ENCODE measurements at places on chromosomes 3 and 15.

DNA sequence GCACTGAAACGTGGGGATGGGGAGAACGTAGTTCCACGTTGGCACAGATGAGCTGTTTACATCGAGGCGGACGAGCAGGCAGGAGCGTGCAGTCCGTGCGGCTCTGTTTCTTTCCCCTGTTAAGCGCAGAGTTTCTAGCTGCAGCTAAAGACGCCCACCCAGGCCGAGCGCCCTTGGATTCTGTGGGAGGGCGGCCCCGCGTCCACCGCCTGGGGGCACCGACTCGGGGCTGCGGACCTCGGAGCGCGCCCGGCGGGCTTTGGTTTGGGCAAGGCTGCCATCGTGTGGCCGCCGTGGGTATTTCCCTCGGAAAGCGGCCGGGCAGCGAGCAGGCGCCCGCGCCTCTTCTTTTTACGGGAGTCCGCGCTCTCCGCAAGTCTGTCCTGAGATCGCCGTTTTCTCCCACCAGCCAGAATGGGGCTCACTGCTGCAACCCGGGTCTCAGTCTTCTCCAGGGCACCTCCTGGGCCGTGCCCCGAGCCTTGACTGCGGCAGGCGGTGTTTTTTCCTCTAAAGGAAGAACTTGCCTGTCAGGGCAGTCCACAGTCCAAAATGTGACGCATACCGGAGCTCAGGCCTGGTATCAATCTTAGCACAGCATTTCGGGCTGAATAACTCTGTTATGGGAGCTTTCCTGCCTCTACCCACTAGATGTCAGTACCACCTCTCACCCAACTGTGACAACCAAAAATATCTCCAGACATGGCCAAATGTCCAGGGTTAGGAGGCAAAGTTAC, 219.9 kb upstream of the IGF1R start:
- no peaks in the 10 kb centered on the region for H3K27me3 ChIP-seq
- no peaks in the 10 kb centered on the region for H3K4me1 ChIP-seq
- no peak overlapping the region for H3K27ac ChIP-seq
- DNase-seq = peak; percentile 76

GRCh38 chr3:9696480-9697220, 7.0 kb upstream of the CPNE9 start:
- no peak for DNase-seq
- H3K27ac ChIP-seq = no peak overlapping the region
- H3K4me3 ChIP-seq = no peak overlapping the region
- no peaks in the 10 kb centered on the region for H3K4me1 ChIP-seq

GRCh38 chr3:98945101-98945524, 43.6 kb upstream of the DCBLD2 start:
- DNase-seq = no peak
- H3K27ac ChIP-seq = no peak overlapping the region
- no peaks in the 10 kb centered on the region for H3K36me3 ChIP-seq
- H3K4me3 ChIP-seq = no peak overlapping the region

- no peaks in the 10 kb centered on the region for H3K36me3 ChIP-seq
Measured at GRCh38 chr3:17672506-17672905, 69.9 kb downstream of the TBC1D5 start.

DNA sequence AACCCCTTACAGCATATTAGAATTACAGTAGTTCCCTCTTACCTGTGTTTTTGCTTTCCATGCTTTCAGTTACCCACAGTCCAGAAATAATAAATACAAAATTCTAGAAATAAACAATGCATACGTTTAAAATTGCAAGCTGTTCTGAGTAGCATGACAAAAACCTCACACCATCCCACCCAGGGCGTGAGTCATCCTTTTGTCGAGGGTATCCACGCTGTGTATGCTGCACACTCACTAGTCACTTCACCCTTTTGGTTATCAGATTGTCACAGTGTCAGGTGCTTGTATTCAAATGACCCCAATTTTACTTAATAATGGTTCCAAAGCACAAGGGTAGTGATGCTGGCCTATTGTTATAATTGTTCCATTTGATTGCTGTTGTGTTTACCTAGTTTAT, 72.5 kb upstream of the P3H2 start:
- H3K4me1 ChIP-seq = no peaks in the 10 kb centered on the region
- H3K36me3 ChIP-seq = no peaks in the 10 kb centered on the region
- H3K4me3 ChIP-seq = no peak overlapping the region
- H3K27ac ChIP-seq = no peak overlapping the region

DNA sequence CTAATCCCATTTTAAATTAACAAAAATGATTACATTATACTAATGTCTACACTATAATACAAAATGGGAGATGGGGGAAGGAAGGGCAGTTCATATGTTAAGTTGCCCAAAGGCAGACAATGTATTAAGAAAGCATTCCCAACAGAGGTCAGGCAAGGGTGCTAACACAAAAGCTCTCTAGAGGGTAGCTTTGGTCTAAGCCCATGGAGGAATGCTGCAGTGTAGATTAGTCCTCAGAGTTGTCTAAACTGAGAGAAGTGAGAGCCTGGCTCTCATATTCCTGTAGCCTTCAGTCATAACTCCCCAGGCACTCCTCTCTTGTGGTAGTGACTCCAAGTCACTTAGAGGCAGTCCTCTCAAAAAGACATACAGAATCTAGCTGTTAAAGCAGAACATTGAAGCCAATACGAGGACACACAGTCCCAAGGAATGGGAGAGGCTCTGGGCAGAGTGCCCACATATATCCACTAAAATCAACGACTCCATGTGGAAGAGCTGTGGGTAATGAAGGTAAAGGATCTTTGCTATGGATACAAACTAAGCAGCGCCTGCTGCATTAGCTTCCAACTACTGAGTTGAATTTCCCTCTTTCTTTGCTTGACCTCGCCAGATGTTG, 14.5 kb downstream of the NEK10 start:
- no peak for DNase-seq
- no peaks in the 10 kb centered on the region for H3K4me1 ChIP-seq
- no peak overlapping the region for H3K4me3 ChIP-seq

GRCh38 chr15:101092156-101092866, 159.5 kb downstream of the CHSY1 start:
- H3K27ac ChIP-seq = no peak overlapping the region
- H3K4me3 ChIP-seq = no peak overlapping the region

- H3K27me3 ChIP-seq = no peaks in the 10 kb centered on the region
- no peaks in the 10 kb centered on the region for H3K36me3 ChIP-seq
- no peak overlapping the region for H3K27ac ChIP-seq
- no peak for DNase-seq
Measured at GRCh38 chr3:31592764-31593163, 60.0 kb downstream of the STT3B start.

DNA sequence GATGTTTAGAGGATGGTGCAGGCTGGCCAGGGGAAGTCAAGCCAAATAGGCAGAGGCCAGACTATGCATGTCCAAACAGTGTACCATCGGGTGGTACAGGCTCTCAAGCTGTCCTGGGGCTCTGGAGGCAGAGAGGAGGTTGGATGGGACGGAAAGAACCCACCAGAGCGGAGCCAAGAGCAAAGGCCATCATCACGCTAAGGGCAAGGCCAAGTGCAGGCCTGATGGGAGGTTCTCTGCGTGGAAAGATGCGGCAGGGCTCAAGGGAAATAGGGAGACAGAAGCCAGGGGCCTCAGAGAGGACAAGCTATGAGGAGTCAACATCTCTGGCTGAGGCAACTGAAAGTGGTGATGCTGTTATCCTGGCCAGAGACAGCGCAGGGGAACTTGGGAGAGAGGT, 102.7 kb downstream of the ASB7 start:
- no peaks in the 10 kb centered on the region for H3K4me1 ChIP-seq
- no peak overlapping the region for H3K4me3 ChIP-seq
- peaks cover 2% of the 10 kb centered on the region for H3K36me3 ChIP-seq
- no peaks in the 10 kb centered on the region for H3K27me3 ChIP-seq
- no peak overlapping the region for H3K27ac ChIP-seq

DNA sequence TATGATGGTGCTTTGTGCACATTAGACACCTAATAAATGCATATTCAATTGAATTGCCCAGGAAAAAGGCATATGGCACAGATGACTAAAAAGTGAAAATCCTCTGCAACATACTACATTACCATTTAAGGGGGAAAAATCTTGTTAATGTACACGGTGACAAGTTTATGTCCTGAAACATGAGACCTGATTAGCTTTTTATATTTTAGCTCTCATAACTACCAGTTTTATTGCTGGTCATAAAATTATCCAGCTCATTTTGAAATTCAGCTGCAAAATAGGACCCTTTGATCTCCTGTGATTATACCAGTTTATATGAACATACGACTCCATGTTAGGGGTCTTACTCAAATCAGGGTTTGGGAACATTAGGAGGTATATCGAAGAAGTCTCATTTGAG, 684.6 kb upstream of the CCDC54 start:
- H3K4me3 ChIP-seq = no peak overlapping the region
- H3K4me1 ChIP-seq = no peaks in the 10 kb centered on the region
- no peak for DNase-seq
- no peaks in the 10 kb centered on the region for H3K36me3 ChIP-seq
- no peak overlapping the region for H3K27ac ChIP-seq
- no peaks in the 10 kb centered on the region for H3K27me3 ChIP-seq

- H3K27ac ChIP-seq = no peak overlapping the region
- H3K27me3 ChIP-seq = no peaks in the 10 kb centered on the region
- no peaks in the 10 kb centered on the region for H3K36me3 ChIP-seq
- H3K4me3 ChIP-seq = no peak overlapping the region
- DNase-seq = no peak
Measured at GRCh38 chr3:48795997-48796732, 51.5 kb downstream of the PRKAR2A start.

GRCh38 chr15:93819826-93820225, 411.5 kb upstream of the MCTP2 start:
- DNase-seq = no peak
- H3K4me3 ChIP-seq = no peak overlapping the region
- H3K27me3 ChIP-seq = no peaks in the 10 kb centered on the region
- H3K27ac ChIP-seq = no peak overlapping the region
- H3K36me3 ChIP-seq = no peaks in the 10 kb centered on the region

GRCh38 chr15:71282076-71282475, 166.8 kb downstream of the THSD4 start:
- H3K27ac ChIP-seq = peak overlapping the region; percentile 95
- peaks cover 14% of the 10 kb centered on the region for H3K4me1 ChIP-seq
- no peak overlapping the region for H3K4me3 ChIP-seq
- H3K27me3 ChIP-seq = no peaks in the 10 kb centered on the region

GRCh38 chr15:98177966-98178592, 217.6 kb downstream of the ARRDC4 start:
- H3K36me3 ChIP-seq = no peaks in the 10 kb centered on the region
- H3K4me1 ChIP-seq = no peaks in the 10 kb centered on the region
- no peak overlapping the region for H3K4me3 ChIP-seq
- no peak for DNase-seq
- H3K27ac ChIP-seq = no peak overlapping the region

- peak overlapping the region; percentile 54 for H3K27ac ChIP-seq
- H3K27me3 ChIP-seq = no peaks in the 10 kb centered on the region
- no peaks in the 10 kb centered on the region for H3K36me3 ChIP-seq
Measured at GRCh38 chr3:40057786-40058185, 248.4 kb downstream of the MYRIP start.

GRCh38 chr15:35186346-35186745, 101.3 kb upstream of the NANOGP8 start:
- no peak overlapping the region for H3K27ac ChIP-seq
- DNase-seq = no peak
- no peak overlapping the region for H3K4me3 ChIP-seq
- H3K4me1 ChIP-seq = no peaks in the 10 kb centered on the region
- no peaks in the 10 kb centered on the region for H3K27me3 ChIP-seq
- no peaks in the 10 kb centered on the region for H3K36me3 ChIP-seq

DNA sequence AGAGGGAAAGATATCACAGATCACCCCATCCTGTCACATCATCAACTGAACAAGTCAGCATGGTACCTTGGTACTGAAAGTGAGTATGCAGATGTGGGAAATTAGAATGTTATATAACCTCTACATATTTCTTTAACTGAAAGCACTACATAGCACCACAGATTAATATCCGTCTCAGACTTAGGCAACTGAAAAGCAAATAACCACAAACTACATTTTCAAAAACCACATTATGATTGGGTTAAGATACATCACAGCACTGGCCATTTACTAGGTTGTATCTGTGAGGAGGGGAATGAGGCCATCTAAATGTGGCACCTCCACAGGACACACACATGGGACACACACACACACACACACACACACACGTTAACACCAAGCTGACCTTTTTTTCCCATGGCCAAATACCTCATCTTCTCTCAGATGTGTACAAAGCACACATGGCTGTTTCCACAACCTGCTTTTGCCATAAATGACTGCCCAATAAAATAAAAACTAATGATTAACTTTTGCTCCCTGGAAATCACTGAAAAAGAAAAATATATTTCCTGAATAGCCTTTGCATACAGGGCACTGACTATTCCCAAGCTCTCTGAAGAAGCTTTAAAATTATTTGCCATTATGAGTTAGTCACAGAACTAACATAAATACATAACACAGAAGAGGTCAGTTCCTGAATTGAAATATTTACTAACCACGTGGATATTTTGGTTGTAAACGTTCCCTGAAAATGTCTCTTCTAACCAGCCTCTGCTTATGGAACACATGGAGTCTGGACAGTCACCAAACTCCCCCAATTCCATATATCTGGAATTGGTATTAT, 60.1 kb downstream of the SUMF1 start:
- no peak for DNase-seq
- no peak overlapping the region for H3K4me3 ChIP-seq
- H3K4me1 ChIP-seq = peaks cover 2% of the 10 kb centered on the region
- H3K27ac ChIP-seq = no peak overlapping the region
- no peaks in the 10 kb centered on the region for H3K27me3 ChIP-seq

DNA sequence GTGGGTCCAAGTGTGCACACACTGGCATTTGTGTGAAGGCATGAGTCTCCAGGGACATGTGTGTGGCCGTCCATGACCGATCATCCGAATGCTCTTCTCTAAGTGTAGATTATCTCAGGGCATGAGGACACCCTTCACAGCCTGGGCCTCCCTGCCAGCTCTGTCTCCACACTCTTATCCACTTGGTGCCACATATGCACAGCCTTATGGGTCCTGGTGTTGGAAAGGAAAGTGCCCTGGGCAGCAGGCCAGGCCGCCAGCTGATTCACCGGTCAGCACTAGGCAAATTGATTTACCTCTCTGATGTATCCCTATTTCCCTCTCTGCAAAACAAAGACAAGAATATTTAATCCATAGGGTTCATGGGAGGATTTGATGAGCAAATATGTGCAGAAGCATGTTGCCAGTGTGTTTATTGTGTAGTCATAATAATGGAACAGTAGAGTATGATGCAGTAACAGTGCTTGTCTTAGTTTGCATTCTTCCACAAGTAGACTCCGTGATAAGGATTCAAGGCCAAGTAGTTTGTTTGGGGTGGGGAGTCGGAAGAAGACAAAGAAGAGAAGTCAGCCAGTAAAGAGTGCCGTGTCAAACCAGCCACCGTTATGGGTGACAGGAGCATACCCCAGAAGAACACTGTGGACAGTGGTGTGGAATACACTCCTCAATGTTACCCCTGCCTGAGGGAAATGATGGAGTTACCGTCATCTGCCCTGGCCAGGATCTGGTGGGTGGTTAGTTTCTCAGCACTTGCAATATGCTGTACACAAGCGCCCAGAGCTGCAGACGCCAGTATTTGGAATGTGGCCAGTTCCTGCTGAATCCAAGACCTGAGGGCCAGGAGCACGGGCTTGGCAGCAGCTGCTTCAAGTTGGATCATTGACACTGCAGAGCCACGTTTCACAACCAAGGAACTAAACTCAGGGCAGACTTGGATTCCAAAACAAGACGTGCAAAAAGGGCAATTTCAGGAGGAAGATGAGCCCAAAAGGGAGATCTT, 85.1 kb downstream of the MTHFS start:
- no peaks in the 10 kb centered on the region for H3K27me3 ChIP-seq

GRCh38 chr3:71504250-71505036, 79.1 kb downstream of the FOXP1 start:
- H3K4me3 ChIP-seq = no peak overlapping the region
- H3K36me3 ChIP-seq = no peaks in the 10 kb centered on the region
- no peak for DNase-seq
- no peaks in the 10 kb centered on the region for H3K4me1 ChIP-seq
- no peak overlapping the region for H3K27ac ChIP-seq

Data from aorta (tissue), 5 donors.